ENCODE measurements at places on chromosomes 12 and 14.

DNA sequence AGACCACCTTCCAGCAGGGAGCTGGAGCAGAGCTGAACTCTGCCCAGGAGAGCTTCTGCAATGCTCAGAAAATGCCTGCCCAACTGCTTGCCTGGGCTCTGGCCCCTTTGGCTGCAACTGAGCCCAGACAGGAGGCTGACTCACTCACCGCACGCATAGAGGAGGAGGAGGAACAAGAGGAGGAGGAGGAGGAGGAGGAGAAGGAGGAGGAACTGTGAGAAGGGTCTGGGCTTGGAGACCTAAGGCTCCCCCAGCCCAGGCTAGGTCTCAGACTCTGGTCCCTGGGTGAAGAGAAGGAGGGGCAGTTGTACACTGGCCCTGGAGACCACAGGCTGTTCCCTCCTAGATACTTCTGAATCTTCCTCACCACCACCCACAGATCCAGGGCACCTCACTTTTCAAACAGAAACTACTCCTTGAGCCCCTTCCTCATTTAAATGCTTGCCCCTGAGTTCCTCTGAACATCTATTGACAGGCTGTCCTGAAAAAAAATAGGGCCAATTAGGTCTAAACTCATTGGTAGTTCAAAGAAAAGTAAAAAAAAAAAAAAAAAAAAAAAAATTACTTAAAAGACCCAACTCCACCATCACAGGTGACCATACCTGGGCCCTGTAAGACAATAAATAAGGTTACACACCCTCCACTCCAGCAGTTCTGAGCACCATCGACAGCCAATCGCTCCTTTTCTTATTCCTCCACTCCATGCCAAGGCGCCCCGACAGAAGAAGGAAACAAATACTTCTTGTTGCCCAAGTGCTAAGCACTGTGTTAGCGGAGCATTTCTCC lies 674 bp downstream of the VDR start:
- peak; percentile 49 for DNase-seq

GRCh38 chr14:51730098-51730497 lies 78.4 kb downstream of the FRMD6 start:
- no peak for DNase-seq

DNA sequence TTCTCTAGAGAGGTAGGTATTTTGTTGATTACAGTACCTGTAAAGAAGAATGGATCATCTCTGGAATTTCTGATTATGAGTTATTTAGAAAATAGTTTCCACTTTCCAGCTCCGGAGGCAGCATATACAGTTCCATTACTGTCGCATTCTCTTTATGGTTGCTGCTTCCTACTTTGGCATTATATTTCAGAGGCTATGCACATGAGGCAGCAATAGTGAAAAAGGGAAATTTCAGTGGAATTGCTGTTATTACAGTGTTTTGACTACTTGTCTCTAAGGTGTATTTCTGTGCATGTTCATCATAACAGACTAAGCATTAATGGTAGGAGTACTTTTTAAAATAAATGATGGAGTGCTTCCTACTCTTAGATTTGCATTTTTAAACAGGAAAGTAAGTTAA lies 10.2 kb downstream of the GNG2 start:
- DNase-seq: no peak

DNA sequence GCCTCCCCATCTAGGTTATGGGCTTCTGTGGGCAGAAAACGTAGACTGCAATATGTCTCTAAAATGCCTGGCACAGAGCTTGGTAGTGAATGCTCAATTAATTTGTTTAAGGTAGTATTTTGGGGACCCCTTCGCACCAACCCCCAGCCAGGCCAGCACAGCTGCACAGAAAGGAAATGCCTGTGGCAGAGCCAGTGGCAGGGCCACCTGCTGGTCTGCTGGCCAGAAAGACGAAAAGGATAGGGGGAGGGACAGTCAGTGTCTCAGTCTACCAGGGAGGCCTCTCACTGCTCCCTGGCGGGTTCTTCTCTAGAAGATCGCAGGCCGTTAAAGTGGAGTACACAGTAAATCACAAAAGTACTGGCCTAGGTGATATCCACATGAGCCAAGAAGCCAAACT lies 3.5 kb downstream of the RAB15 start:
- DNase-seq: no peak

GRCh38 chr14:94893411-94894160 lies 123.7 kb upstream of the GSC start:
- no peak for DNase-seq

GRCh38 chr12:54360717-54361456 lies 3.4 kb downstream of the GPR84 start:
- DNase-seq: peak; percentile 87

- DNase-seq: peak; percentile 63
These were observed 947 bp downstream of the GAS2L3 start for GRCh38 chr12:100574187-100575074.

All from femur (tissue), 1 donor.